ENCODE measurements at places on chromosomes 2 and 18. TPM values are rescaled to one million over a fixed set of nuclear protein-coding genes. Genes with fewer than 3 reads are reported as not detected.

- no peak for DNase-seq
Measured at GRCh38 chr2:190889175-190889943, 8.7 kb downstream of the GLS start.

The GAL3ST2 gene
- not detected for total RNA-seq

DNA sequence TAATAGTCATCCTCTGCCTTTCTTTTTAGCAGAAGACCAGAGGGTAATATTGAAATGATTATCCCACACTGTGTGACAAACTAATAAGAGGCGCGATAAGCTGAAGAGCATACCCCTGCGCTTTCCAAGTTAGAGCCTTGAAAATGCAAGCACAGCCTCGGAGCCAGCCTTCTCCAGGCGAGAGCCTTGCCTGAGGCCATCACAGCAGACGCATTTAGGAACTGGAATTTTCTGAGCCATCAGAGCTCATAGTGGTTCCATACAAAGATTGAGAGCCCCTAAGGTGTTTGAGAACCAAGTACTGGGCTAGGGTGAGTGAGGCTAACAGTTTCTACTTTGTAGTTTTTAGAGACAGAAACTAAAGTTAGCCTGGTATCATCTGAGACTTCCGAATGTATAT, 19.9 kb downstream of the PSMG2 start:
- no peak for DNase-seq

- DNase-seq: no peak
Measured at GRCh38 chr2:133953524-133953923, 300.3 kb upstream of the MGAT5 start.

DNA sequence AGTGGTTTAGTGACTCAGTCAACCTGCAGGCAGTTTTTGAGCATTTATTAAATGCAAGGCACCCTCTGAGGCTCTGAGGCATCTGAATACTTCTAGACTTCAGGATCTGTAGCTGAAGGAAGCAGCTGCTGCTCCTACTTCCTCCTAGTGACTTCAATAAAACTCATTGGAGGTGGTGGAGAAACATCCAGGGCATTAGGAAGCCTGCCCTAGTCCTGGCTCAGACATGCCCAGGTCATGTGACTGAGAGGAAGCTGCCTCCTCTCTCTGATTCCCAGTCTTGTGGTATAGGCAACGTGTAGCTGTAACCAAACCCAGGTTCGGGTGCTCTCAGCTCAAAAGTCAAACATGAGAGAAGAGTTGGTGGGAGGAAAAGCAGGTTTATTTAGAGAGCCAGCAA, 287.2 kb upstream of the GYPC start:
- DNase-seq: no peak

- DNase-seq: no peak
Measured at GRCh38 chr2:48529194-48529593, 760 bp upstream of the STON1 start.

The MAL gene
- not detected for total RNA-seq

- no peak for DNase-seq
Measured at GRCh38 chr2:176536439-176537133, 267.3 kb downstream of the MTX2 start.

The PSD4 gene
- 1.2 TPM for total RNA-seq

The SERPINB7 gene
- total RNA-seq: 0.22 TPM

- DNase-seq: no peak
Measured at GRCh38 chr2:32212295-32212694, 46.6 kb downstream of the SLC30A6 start.

DNA sequence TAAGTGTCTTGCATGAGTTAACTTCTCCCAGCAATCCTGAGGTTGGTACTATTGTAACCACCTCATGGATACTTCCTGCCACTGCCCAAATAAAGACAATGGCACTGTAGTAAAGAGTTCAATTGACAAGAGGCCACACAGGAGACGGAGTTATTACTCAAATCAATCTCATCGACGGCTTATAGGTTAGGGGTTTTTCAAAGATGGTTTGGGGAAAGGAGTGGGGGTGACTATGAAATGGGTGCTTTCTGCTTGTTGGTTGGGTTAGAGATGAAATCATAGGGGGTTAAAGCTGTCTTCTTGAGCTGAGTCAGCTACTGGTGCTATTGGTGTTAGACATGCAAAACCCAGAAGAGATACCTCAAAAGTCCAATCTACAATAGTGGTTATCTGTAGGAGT, 1258.0 kb upstream of the ZEB2 start:
- no peak for DNase-seq

DNA sequence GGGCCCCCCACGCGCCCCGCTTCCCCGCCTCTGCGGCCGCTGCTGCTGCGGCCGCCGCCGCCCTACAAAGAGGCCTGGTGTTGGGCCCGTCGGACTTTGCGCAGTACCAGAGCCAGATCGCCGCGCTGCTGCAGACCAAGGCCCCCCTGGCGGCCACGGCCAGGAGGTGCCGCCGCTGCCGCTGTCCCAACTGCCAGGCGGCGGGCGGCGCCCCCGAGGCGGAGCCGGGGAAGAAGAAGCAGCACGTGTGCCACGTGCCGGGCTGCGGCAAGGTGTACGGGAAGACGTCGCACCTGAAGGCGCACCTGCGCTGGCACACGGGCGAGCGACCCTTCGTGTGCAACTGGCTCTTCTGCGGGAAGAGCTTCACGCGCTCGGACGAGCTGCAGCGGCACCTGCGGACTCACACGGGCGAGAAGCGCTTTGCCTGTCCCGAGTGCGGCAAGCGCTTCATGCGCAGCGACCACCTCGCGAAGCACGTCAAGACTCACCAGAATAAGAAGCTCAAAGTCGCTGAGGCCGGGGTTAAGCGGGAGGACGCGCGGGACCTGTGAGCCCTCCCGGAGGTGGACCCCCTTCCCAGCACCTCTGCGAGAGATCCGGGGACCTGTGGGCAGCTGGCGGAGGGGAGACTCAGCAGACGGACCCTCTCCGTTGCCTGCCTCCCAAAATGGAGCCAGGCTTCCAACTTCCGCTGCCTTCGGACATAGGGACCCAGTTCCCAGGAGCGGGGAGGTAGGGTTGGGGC, 1.9 kb downstream of the SP5 start:
- DNase-seq: peak; percentile 71

DNA sequence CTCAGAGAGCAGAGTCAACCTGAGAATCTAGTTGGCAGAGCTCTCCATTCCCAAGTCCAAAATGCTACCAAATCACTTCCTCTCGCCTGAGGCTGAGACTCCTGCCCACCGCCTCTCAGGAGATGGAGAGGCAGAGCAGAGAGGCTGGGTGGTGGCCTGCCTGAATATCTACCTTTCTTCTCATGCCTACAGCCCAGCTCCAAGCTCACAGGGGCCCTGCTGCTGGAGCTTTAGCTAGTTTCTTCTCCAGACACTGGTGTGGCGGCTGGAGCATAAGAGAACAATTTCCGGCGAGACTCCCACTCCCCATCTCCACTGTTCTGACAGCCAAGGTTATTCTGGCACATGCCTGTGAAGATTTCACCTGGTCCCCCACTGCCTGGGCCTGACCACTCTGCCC, 8.1 kb upstream of the CYP26B1 start:
- DNase-seq: no peak

The PAX3 gene
- total RNA-seq: not detected

DNA sequence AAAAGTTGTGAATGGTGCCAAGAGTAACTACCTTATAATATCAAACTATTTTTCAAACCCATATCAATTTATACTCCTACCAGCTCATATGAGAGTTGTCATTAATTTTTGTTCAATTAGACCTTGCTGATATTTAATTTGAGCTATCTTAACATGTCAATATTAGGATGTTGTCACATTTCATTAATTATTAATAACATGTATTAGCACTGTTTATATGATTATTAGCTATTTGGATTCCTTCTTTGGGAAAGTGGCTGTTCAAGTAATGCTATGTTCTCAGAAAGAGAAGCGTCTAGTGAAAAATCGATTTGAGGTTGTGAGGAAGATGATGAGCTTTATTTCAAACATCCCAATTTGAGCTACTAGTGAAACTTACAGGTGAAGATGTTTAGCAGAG, 620.2 kb downstream of the KCNJ3 start:
- no peak for DNase-seq

DNA sequence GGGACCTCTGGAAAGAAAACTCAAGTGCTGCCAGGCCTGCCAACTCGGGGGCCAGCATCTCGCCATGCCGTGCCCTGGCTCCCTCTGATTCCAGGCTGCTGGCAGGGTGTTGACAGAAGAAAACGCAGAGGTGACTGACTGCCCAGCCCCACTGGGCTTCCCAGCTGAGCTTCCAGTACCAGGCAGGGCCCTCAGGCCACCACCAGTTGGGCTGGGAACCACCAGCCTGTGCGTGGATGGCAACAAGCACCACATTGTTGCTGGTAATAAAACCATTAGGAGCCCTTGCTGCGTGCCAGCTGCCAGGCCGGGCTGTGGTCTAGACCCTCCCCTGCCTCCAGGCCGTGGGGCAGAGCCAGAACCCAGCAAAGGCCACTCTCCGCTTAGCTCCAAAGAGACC, 9.2 kb downstream of the DNMT3A start:
- no peak for DNase-seq

DNA sequence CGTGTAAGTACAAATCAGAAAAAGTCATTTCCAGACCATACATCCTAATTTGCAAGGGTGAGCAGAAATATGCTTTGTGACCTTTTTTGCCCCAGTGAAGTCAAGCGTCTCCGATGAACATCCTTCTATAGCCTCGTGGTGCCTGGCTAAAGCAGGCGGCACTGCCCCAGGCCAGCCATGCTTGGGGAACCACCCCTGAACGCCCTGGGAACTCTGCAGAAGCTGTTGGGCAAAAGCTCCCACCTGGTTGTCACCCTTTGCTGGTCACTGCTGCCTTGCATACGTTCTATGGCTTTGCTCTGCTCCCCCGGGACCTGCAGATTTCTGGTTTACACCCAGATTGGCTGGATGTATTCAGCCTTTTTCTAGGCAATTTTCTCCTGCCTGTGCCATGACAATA, 256.4 kb downstream of the SS18 start:
- DNase-seq: no peak

DNA sequence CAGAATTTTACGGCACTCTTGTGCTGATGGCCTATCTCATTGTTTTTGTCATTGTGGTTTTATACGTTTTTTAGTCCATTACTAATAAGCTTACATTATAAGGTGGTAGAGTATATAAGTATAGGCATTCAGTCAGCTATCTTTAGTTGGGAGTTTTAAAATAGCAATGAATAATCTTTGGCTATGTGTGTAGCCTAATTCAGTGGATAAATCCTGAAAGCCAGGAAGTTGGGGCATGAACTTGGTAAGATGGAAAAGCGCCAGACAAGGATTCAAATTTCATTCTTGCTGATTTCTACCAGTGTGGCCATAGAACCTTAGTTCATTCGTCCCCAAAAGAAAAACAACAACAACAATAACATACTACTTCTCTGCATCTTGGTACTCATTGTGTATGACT, 31.2 kb downstream of the EPC2 start:
- DNase-seq: peak; percentile 50

DNA sequence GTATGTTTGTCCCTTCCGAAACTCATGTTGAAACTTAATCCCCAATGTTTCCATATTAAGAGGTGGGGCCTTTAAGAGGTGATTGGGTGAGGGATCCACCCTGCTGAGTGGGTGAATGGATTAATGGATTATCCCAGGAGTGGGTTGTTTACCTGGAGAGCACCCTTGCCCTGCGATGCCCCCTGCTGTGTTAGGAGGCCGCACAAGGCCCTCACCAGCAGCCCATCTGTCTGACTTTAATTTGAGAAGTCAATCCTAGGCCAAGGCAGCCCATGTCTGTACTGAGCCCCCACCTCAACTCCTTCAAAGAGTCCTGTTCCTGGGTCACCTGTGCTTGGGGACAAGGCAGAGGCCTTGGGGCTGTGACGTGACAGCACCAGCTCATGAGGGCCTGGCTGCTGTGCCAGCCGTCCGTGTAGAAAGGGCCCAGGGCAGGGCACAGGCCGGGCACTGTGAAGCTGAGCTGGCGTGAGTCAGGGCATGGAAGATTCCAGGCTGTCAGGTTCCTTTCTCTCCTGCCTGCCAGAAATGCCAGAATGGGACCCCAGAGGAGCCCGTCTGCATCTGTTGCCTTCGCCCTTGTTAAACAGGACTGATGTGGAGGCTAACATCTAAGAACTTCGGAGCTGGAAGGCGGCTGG, 21.3 kb upstream of the TAF1B start:
- DNase-seq: no peak

The SRBD1 gene
- 16.5 TPM for total RNA-seq

DNA sequence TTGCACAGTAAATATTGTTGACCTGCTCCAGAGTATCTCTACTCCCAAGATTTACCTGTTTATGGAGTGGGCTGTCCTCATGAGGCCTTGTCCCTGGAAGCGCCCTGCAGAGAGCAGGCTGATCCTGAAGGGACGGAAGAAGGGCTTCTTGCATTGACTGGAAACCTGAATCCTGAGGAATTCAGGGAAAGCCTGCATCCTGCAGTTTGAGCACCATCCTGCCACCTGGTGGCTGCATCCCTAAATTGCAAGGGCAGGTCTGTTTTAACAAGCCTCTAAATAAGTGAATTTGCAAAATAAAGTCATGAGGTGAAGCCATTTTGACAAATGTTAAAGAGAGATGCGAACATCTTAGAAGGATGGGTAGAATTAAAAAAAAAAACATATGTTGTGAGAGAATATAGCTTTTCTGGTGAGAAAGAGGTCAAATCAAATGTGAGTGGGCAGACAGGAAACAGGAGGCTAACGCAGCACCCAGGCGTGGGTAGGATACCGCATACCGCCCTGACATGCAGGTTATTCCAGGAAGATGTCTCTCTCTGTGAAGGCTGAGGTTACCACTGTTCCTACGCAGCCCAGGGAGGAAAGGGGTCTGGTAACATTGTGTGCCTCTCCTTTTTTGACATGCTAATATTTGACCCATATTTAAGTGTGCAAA, 754.9 kb downstream of the RNF144A start:
- DNase-seq: peak; percentile 7

GRCh38 chr2:235378246-235378645, 115.6 kb upstream of the AGAP1 start:
- peak; percentile 63 for DNase-seq

- DNase-seq: no peak
Measured at GRCh38 chr2:47339745-47340541, 63.0 kb upstream of the MSH2 start.

The CD302 gene
- total RNA-seq: 5.7 TPM

The GKN2 gene
- not detected for total RNA-seq

- peak; percentile 87 for DNase-seq
Measured at GRCh38 chr2:186349508-186349907, 136.6 kb upstream of the ZC3H15 start.

The UGT1A10 gene
- not detected for total RNA-seq

GRCh38 chr2:135258193-135258592, 206.1 kb downstream of the RAB3GAP1 start:
- no peak for DNase-seq

The LOXL3 gene
- total RNA-seq: 1.2 TPM

DNA sequence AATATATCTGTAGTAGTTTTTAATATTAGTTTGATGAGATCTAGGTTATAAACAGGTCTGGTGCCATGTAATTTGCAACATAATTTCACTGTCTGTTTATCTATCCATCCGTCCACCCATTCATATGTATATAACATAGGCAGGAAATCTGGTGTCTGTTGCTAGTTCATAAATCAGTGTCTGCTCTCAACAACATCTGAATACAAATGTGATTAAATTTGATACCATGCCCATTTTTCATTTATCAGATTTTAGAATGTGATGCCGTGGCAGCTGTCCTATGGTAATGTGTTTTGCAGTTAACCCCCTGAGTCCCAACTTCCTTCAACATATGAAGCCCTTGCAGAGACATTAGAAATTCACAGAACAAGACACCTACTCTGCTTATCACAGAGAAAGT, 228.4 kb downstream of the CMPK2 start:
- DNase-seq: no peak
